Activated T-cell treated with anti-CD3 and anti-CD28 coated beads, Interleukin-2, amount 50 U/mL, for 48 hours (primary cell): ENCODE measurements at places on chromosomes 6 and 20.

DNA sequence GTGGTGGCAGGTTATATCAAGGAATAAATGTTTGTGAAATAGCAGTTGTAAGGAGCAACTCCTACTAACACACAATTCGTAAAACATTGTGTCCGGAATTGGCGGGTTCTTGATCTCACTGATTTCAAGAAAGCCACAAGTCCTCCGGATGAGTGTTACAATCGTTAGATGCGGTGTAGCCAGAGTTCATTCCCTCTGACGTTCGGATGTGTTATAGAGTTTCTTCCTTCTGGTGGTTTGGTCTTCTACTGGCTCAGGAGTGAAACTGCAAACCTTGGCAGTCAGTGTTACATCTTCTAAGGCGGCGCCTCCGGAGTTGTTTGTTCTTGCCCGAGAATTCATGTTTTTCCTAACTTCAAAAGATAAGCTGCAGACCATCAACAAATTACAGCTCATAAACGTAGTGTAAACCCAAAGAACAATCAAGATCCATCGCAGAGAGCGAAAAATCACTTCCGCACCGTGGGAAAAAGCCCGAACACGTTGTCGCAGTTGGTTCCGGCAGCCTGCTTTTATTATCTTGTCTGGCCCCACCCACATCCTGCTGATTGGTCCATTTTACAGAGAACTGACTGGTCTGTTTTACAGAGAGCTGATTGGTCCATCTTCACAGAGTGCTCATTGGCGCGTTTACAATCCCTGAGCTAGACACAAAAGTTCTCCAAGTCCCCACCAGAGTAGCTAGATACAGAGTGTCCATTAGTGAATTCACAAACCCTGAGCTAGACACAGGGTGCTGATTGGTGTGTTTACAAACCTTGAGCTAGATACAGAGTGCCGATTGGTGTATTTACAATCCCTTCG, 58.2 kb downstream of the TRIM27 start:
- peak; percentile 78 for DNase-seq

GRCh38 chr6:32337186-32337805, 34.4 kb downstream of the TSBP1 start:
- DNase-seq = no peak

DNA sequence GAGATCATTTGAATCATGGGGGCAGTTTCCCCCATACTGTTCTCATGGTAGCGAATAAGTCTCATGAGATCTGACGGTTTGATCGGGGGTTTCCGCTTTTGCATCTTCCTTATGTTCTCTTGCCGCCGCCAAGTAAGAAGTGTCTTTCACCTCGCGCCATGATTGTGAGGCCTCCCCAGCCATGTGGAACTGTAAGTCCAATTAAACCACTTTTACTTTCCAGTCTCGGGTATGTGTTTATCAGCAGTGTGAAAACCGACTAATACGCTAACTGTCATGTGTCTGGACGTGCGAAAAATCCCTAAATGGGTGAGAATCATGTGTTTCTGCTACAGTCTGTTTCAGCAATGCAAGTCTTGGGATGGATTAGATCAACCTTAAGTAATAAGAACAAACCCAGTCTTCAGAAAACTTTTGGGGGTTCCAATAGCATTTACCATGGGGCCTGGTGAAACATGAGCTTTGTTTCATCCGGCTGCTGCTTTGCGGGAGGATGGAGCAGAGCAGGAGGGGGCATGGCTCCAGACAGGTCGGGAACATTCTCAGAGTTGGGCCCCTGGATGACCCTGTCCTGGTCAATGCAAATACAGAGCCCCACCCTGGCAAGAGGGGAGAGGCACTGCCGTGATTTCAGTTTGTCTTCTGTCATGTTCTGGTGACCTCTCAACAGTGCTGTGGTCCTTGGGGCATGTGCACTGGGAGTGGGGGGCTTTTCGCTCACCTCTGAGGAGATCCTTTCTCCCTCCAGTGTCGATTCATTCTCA, 41.5 kb downstream of the CTCFL start:
- no peak for DNase-seq

- no peak for DNase-seq
These were observed 29.8 kb downstream of the SYCP2 start for GRCh38 chr20:59903621-59904020.

DNA sequence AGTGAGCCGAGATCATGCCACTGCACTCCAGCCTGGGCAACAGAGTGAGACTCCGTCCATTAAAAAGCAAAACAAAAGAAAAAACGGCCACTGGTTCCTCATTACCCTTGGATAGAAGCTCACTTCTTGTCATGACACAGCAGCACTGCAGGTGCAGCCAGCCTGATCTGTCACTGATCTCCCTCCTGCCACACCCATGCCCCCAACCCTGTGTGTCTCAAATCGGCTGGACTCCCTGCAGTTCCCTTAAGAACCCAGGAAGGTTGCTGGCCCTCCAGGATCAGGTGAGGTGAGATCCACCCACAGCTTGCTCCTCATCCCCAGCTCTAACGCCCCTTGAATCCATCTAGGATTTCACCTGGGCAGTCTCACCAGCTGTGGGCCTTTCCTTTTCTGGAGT, 26.3 kb upstream of the NNAT start:
- no peak for DNase-seq

DNA sequence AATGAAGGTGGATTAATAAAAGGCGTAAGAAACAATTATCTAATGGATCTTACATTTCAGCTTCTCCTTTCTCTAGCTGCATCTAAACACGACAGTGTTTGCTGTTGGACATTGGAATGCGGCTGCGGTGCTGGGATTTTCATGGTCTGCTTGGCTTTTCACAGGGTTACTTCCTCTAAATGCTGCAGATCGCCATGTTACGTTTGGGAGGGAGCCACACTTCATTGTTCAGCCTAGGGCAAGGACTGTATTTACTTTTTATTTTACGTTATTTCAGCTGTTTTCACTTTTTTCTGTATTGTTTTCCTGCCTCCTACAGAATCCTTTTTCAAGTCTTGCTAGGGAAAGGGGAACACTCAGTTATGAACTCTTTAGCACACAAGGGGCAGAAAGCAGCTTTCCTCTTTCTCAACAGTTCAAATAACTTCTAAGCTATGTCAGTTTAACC, 97.9 kb upstream of the MTHFD1L start:
- DNase-seq = no peak

GRCh38 chr20:46690219-46691106, 1.2 kb upstream of the TP53RK start:
- DNase-seq = no peak

DNA sequence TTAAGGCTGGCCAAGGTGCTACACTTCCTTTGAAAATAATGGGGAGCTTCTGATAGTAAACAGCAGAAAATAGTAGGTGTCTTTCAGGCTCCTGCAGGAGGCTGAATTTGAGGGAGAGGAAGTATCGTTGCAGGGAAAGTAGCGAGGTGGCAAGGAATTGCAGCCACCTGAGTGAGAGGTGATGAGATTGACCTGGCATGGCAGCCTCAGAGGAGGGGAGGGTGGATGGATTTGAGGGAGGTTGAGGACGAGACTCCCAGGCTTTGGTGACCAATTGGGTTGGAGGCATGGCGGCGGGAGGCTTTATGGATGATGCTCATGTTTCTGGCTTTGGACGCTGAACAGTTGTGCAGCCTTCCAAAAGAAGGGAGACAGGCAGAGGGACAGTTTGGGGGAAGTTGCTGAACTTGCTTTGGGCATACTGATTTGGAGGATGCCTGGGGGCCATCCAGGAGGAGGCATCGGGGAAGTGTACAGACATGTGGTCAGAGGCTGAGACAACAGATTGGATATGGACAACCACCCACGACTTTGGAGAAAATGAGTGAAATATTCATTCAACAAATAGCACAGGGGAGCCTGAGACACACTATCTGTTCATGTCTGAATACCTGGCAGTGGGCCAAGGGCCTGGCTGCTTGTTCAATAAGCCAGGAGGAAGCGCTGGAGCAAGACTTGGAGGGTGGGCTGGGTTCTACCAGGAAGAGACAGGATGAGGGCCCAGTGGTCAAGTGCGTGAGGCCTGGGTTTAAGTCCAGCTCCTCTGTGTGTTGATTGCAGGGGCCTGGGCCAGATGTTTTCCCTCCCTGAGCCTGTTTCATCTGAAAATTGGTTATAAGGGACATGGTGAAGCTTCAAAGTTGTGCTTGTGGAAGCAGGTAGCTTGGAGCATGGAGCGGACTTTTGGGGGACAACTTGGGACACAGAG, 113.2 kb downstream of the CEBPB start:
- DNase-seq = no peak

DNA sequence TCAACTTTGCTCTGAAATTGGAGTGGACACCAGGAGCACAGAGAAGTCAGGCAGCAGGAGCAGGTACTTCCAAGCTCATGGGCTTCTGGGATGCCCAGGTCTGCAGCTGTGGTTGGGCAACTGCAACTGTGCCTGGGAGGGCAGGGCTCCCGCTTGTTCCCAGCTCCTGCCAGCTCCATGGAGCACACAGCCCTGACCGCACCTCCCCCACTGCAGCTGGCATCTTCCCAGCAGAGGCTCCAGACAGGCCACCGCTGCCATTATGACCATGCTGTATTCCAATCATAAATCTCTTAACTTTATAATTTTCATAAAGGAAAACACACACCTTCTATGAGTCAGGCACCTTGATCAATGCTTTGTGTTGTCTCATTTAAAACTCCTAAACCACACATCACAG, 36.9 kb downstream of the STK38 start:
- DNase-seq = no peak

DNA sequence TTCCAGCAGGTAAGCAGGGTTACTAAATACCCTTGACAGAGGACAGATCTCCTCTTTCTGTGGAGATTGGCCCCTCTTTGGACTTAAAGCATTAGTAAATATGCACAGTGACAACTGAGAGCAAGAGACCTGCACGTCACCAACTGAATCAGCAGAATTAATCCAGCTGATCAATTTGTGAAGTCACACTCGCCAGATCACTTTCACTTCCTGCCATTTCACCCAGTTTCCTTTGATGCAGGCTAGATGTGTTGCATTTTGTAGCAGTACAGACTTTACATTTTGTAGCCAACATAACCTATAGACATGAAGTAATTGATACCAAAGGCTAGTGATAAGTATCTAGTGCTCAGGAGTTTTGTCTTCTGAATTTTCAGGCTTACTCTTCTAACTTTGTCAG, 11.9 kb downstream of the SYNE1 start:
- no peak for DNase-seq

DNA sequence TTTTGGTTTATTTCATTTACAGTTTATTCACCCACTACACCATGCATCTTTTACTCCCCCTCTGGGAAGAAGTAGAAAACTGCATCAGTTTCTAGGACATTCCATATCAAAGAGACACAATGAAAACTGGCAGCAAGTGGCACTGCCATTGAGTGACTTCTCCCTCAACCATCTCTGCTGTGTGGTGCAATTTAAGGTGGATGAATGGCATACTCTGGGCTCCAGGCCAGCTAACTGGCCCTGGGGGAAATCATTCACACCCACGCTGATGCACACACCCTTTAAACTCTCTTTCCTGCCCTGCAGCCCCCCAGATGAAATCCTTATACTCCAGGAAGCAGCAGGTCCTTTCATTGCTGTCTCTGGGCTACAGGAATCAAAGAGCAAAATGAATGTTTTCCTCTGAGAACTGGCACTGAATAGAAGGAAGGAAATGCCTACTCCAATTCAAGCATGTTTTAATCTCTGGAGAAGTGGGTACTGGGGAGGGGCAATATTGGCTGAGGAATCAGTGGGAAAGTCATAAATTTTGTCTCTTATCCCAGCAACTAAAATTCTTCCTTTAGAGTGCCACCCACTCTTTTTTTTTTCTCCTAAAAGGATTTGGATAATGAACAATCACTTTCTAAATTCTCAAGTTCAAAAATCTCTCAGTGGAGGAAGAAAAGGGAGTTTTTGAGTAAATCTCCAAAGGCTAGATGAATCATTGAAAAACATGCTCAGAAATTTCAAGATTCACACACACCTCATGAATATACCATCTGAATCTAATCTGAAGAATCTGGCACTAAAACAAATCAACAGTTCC, 16.9 kb upstream of the RFPL4B start:
- no peak for DNase-seq

GRCh38 chr6:137115658-137116057, 57.8 kb downstream of the IL22RA2 start:
- no peak for DNase-seq

GRCh38 chr6:169251371-169251802, 2.3 kb downstream of the THBS2 start:
- DNase-seq = no peak

GRCh38 chr6:79630883-79631692, at the start of gene SH3BGRL2:
Gene SH3BGRL2, plus strand, starts transcription at chr6:79631329. Its CDS starts 133 bp downstream, at chr6:79631462.
- peak; percentile 43 for DNase-seq

DNA sequence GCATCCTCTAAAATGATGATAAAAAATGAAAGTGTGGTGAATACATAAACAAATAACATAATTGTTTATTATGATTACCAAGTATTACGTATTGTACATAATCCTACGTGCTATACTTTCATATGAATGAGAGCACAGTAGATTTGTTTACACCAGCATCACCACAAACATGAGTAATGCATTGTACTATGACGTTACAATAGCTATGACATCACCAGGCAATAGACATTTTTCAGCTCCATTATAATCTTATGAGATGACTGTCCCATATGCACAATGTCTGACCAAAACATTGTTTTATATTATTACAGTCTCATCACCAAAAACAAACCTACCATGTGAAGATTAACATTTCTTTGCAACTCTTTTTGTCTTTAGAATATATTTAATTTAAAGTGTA, 225.7 kb upstream of the TENT5A start:
- no peak for DNase-seq

DNA sequence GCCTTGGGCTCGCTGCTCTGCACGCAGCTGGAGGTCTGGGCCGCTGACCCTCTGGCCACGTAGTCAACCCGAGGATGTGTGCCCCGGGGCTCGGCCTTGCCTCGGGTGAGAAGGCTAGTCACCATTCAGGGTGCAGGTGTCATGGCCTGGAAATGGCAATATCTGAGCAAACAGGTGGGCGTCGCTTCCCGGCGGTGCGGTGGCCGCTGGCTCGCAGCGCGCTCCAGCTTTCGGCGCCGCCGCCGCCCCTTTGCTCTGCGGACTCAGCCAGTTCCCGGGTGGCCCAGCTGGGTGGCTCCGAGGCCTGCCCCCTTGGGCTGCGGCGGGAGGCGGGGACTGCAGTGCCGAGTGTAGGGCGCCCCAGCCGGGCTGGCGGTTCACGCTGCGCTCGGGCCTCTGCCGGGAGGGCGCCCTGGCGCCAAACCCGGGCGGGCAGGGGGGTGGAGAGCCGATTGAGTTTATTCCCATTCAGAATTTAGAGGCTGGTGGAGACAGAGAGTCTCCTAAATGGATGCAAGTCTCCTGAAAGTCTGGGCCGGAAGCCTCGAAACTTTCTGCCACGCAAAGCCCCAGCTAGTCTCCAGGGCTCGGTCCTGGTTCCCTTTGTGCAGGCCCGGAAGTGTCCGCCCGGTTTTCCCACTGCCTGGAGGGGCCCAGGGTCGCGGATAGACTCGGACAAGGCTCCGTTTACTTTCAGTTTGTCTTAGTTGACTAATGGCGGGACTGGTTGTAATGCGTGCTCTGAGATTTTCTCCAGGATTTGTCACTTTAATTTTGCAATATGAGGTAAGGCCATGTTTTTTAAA, 11.3 kb upstream of the TFAP2A start:
- peak; percentile 33 for DNase-seq

- no peak for DNase-seq
These were observed 113.0 kb downstream of the MANEA start for GRCh38 chr6:95690328-95690727.

DNA sequence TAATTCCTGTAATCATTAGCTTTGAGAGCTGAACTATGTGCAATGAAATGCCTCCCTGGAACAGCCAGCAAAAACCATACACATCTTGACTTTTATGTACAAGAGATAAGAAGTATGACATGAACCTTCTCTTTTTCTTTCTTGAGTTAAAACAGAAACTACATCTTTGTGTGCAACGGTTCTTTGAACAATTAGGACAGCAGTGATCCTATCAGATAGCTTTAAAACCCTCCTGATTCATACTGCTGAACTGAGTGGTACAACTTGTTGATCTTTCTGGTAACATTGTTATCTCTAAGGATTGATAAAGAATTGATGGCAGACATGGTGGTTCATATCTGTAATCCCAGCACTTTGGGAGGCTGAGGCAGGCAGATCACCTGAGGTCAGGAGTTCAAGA, 43.4 kb downstream of the TRAF3IP2 start:
- no peak for DNase-seq
